ENCODE measurements at places on chromosomes 5 and 9. TPM values are rescaled to one million over a fixed set of nuclear protein-coding genes. Genes with fewer than 3 reads are reported as not detected.

Gene GFI1B
- not detected for total RNA-seq

Gene SPINK6
- not detected for total RNA-seq

Gene PCDHAC2
- not detected for total RNA-seq

Gene FOXD4L4
- total RNA-seq, result not detected

Gene ZFP37
- 0.58 TPM for total RNA-seq

Gene PLEKHG4B
- total RNA-seq, result 4.3 TPM

Gene ATG10
- total RNA-seq, result 9.6 TPM

Gene PTGS1
- total RNA-seq, result 6.0 TPM

Gene ADRB2
- 2.6 TPM for total RNA-seq

Gene KDM3B
- total RNA-seq, result 40.2 TPM

Gene CTNND2
- 0.12 TPM for total RNA-seq

Gene RNF183
- total RNA-seq, result not detected

All from epithelial cell of proximal tubule (primary cell).